ENCODE measurements at places on chromosomes 7 and 10. TPM values are rescaled to one million over a fixed set of nuclear protein-coding genes. Genes with fewer than 3 reads are reported as not detected.

PTPRN2 gene
- total RNA-seq: not detected

RSU1 gene
- total RNA-seq: 73.6 TPM

DGKI gene
- 1.5 TPM for total RNA-seq

NKX2-3 gene
- total RNA-seq: not detected

EMX2 gene
- total RNA-seq: not detected

SP8 gene
- total RNA-seq: not detected

GIMAP4 gene
- total RNA-seq: not detected

KLHDC10 gene
- 37.3 TPM for total RNA-seq

ADCYAP1R1 gene
- not detected for total RNA-seq

SORBS1 gene
- 60.9 TPM for total RNA-seq

SPDYE16 gene
- total RNA-seq: not detected

CYP3A4 gene
- not detected for total RNA-seq

TAC1 gene
- not detected for total RNA-seq

MACC1 gene
- total RNA-seq: under 0.01 TPM

UNC5B gene
- total RNA-seq: under 0.01 TPM

NEBL gene
- under 0.01 TPM for total RNA-seq

CEP55 gene
- 28.9 TPM for total RNA-seq

AGMO gene
- 0.33 TPM for total RNA-seq

IFRD1 gene
- 24.3 TPM for total RNA-seq

LRRC4 gene
- 0.69 TPM for total RNA-seq

PNLIP gene
- total RNA-seq: not detected
